ENCODE measurements at places on chromosomes 5 and 9.
A peak's percentile ranks its signal among the peaks of the same experiment; 100 is the strongest.

GRCh38 chr9:71368157-71368556 is 246.7 kb upstream of the TRPM3 start:
- no peak for DNase-seq

- DNase-seq = no peak
These were observed 504 bp upstream of the ZNF618 start for GRCh38 chr9:113875459-113876150.

- DNase-seq = no peak
These were observed 34.3 kb downstream of the FRMD3 start for GRCh38 chr9:83503866-83504265.

- DNase-seq = no peak
These were observed 20.3 kb upstream of the GRAMD2B start for GRCh38 chr5:126402621-126403555.

DNA sequence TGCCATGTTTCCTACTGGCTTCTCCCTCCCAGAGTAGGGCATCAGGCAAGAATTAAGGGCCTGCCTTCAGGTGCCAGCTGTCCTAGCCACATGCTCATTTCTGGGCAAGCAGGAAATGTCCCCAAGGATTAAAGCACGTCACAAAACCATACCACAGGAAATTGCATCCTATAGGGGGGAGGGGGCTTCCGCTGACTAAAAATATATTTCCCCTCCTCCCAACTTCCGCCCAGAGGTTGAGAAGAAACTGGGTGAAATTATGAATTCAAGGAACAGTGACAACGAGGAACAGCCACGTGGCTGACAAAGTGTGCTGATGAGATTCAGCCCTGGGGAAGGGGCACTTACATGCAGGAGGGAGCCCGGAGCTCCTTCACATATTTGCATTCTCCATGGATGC is 4.1 kb downstream of the HBEGF start:
- DNase-seq = no peak

DNA sequence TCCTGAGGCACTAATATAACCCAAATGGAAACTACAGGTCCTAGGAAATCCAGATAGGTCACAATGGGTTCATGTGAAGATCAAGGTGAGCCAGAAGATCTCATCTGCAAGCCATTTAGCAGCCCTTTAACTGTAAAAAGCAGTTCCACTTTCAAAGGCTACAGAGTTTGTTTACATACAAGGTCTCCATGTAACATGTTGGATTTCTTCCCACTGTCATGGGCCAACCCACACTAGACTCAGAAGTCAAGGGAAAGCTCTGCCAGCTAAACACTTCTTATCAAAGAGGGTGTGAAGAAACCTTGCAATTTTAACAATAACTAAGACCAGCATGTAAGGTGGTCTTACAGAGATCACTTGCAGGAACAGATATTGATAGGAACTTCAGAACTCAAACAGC is 3.8 kb upstream of the CTNNAL1 start:
- DNase-seq = no peak

GRCh38 chr5:172377856-172378255 is 76.5 kb downstream of the SH3PXD2B start:
- no peak for DNase-seq

- DNase-seq = no peak
These were observed 168.1 kb downstream of the SEMA6A start for GRCh38 chr5:116406306-116407041.

GRCh38 chr9:137046088-137046787 is at the start of gene NPDC1:
Gene NPDC1 (minus strand): TSS chr9:137046177. CDS start chr9:137045989, 188 bp downstream.
- DNase-seq = peak; percentile 57

GRCh38 chr5:10125116-10125515 is 124.6 kb downstream of the ATPSCKMT start:
- no peak for DNase-seq

DNA sequence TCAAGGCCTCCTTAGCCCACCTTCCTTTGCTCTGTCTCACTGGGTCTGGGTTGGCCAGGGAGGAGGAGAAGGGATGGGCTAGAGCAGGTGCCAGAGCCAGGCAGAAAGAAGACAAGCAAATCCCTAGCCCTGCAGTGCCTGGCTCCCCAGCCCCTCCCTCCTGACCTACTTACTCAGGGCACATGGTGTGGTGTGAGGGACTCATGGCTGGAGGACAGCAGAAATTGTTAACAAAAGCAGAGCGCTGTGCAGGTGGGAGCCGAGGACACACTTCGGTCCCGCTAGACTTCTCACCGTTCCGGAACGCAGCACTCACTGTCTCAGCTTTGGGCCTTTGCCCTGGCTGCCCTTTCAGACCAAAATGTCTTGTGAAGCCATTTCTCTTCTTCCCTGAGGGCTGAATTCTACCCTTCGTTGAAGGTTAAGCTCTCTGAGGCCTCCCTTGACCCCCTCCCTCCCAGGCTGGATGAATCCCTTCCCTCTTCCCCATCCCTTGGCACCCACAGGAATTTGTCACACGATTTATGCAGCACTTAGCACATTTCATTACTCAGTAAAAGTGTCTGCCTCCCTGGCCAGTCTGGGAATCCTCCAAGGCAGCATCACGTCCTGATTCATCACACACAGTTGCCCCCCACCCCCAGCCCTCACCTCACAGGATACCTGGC is 263.9 kb upstream of the TRPC7 start:
- no peak for DNase-seq

All from stimulated activated CD8-positive, alpha-beta memory T cell treated with anti-CD3 and anti-CD28 coated beads, Interleukin-15, amount 100 ng/mL, for 24 hours (primary cell).